Activated naive CD8-positive, alpha-beta T cell treated with anti-CD3 and anti-CD28 coated beads for 36 hours (primary cell): ENCODE measurements at places on chromosomes 3 and 15. TPM values are rescaled to one million over a fixed set of nuclear protein-coding genes. Genes with fewer than 3 reads are reported as not detected.

DNA sequence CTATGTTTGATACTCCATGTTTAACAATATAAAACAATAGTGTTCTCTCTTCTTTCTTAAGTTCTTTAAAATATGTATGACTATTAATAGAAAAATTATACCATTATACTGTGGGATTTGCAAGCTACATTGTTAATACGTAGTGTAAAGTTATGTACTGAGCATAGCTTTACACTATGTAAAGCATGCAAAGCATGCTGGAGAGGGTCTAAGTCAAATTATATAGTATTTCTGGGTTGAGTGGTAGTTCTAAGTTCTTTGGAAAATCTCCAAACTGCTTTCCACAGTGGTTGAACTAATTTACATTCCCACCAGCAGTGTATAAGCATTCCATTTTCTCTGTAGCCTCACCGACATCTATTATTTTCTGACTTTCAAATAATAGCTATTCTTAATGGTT lies 253.0 kb downstream of the RAP2B start:
- DNase-seq = no peak
- H3K36me3 ChIP-seq = peaks cover 10% of the 10 kb centered on the region
- H3K4me3 ChIP-seq = no peak overlapping the region
- no peak overlapping the region for H3K27ac ChIP-seq

GRCh38 chr15:67396114-67396513 lies 124.8 kb upstream of the C15orf61 start:
- H3K4me1 ChIP-seq = no peaks in the 10 kb centered on the region
- H3K27me3 ChIP-seq = no peaks in the 10 kb centered on the region
- DNase-seq = no peak
- H3K4me3 ChIP-seq = no peak overlapping the region
- no peak overlapping the region for H3K27ac ChIP-seq
- no peaks in the 10 kb centered on the region for H3K36me3 ChIP-seq

DNA sequence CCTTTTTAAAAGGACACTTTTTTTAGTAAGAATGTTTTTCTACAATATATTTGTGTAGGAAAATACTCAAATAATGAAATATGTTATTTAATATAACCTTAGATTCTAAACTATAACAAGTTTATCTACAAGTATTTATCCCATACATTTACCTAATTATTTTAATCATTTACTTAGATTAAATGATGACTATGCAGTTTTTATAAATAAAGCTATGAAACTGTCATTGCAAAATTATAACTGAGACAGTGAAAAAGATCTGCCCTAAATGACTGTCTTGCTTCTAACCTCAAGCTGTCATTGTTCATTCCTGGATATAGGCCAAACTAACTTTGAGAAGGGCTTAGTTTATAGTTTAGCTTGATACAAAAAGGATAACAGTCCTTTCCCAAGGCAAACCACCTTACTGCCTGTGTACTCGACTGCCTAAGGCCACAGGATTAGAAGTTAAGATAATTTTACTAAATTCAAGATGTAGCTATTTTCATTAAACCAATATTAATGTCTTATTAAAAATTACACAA lies 84.1 kb downstream of the GLDN start:
- H3K4me3 ChIP-seq = no peak overlapping the region
- no peak overlapping the region for H3K27ac ChIP-seq
- peaks cover 5% of the 10 kb centered on the region for H3K27me3 ChIP-seq
- H3K36me3 ChIP-seq = no peaks in the 10 kb centered on the region
- no peaks in the 10 kb centered on the region for H3K4me1 ChIP-seq

DNA sequence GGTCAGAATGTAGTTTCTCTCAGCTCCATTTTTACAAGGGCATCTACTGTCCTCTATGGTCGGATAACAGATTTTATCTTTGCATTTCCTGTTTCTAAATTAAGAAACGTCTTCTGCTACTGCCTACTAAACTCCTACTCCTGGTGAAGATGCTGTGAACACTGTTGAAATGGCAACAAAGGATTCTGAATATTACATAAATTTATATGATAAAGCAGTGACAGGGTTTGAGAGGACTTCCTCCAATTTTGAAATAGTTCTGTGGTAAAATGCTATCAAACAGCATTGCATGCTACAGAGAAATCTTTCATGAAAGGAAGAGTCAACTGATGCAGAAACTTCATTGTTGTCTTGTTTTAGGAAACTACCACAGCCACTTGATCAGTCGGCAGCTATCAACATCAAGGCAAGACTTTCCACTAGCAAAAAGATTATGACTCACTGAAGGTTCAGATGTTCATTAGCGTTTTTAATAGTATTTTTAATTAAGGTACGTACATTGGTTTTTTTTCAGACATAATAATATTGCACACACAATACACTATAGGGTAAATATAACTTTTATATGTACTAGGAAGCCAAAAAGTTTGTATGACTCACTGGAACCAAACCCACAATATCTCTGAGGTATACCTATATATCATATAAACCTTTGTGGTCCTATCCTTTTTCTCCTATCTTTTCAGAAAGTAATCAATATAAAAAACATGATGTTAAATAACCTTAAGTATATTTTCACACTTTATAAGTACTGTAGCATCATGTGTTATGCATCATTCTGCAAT lies 156.1 kb downstream of the STAG1 start:
- H3K4me1 ChIP-seq = peaks cover 19% of the 10 kb centered on the region
- no peaks in the 10 kb centered on the region for H3K27me3 ChIP-seq
- H3K4me3 ChIP-seq = no peak overlapping the region
- DNase-seq = no peak
- no peak overlapping the region for H3K27ac ChIP-seq

- H3K4me3 ChIP-seq = no peak overlapping the region
- no peak for DNase-seq
- H3K27me3 ChIP-seq = peaks cover 12% of the 10 kb centered on the region
- H3K4me1 ChIP-seq = peaks cover 5% of the 10 kb centered on the region
- peaks cover 13% of the 10 kb centered on the region for H3K36me3 ChIP-seq
These were observed 41.6 kb downstream of the ILDR1 start for GRCh38 chr3:121980450-121980796.

DNA sequence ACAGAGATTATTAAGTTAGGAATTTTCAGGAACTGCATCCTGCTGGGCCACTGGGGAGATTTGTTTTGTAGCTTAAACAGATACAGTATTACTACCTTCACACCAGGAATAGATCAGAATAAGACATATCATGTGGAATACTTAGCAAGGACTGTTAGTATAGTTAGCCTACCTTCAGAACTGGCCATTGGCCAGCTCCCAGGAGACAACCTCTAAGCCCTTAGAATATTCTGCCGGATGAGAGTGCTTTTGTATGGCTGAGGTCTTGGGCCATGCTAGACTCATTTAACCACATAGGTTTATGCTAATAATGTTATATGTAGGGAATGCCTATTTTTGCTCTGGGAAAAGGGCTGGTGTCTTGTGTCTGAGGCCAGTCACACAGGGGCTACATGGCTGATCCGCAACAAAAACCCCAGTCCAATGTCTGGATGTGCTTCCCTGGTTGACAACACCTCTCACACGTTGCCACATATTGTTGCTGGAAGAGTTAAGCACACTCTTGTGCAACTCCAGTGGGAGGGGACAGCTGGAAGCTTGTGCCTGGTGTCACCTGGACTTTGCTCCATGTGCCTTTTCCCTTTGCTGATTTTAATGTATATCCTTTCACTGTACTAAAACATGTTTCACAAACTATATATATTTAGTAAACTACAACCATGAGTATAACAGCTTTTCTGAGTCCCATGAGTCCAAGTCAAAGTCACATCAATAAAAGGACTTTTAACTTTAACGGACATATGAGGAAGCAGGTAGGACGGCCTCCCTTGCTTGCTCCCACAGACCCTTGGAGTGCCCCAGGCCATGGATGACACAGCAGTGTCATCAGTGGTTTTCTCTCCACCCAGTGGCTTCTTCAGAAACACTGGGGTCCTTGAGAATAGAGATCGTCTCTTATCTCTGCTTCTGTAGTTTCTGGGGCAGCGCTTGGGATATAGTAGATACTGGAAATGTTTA lies 118.0 kb upstream of the C3orf80 start:
- peaks cover 3% of the 10 kb centered on the region for H3K27me3 ChIP-seq
- no peak overlapping the region for H3K27ac ChIP-seq
- no peaks in the 10 kb centered on the region for H3K4me1 ChIP-seq

GRCh38 chr3:143928056-143928455 lies 43.6 kb upstream of the DIPK2A start:
- H3K36me3 ChIP-seq = no peaks in the 10 kb centered on the region
- peaks cover 9% of the 10 kb centered on the region for H3K4me1 ChIP-seq
- no peak for DNase-seq

DNA sequence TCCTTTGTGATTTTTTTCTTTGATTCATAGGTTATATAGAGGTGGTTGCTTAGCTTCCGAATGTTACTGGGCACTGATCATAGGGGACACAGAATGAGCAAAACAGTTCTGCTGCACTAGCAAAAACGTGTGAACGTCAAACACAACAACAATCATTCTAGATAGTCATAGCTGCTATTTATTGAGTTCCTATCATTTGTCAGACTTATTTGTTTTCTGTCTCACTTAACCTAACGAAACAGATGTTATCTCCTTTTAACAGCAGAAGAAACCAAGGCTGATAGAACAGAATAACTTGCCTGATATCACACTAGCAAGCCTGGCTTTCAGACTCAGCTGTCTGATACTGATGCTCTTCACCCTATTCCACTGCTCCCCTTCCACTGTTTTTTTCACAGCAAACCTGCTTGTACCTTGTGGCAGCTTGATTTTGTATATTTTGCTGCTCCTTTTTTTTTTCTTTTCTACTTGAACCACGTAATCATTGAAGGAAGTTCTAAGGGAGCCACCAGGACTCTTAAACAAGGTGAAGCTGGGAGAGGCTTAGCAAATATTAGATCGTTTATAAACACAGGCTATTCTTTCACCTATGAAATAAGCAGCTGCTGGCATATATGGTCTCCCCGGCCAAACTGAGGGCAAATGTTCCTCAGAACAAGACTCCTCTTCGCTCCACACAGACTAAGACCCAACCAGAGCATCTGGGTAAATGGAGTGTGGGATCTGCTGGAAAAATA lies 78.8 kb downstream of the MCF2L2 start:
- H3K4me1 ChIP-seq = peaks cover 17% of the 10 kb centered on the region
- H3K4me3 ChIP-seq = no peak overlapping the region
- H3K27me3 ChIP-seq = no peaks in the 10 kb centered on the region
- H3K27ac ChIP-seq = no peak overlapping the region
- DNase-seq = no peak
- peaks cover 12% of the 10 kb centered on the region for H3K36me3 ChIP-seq

DNA sequence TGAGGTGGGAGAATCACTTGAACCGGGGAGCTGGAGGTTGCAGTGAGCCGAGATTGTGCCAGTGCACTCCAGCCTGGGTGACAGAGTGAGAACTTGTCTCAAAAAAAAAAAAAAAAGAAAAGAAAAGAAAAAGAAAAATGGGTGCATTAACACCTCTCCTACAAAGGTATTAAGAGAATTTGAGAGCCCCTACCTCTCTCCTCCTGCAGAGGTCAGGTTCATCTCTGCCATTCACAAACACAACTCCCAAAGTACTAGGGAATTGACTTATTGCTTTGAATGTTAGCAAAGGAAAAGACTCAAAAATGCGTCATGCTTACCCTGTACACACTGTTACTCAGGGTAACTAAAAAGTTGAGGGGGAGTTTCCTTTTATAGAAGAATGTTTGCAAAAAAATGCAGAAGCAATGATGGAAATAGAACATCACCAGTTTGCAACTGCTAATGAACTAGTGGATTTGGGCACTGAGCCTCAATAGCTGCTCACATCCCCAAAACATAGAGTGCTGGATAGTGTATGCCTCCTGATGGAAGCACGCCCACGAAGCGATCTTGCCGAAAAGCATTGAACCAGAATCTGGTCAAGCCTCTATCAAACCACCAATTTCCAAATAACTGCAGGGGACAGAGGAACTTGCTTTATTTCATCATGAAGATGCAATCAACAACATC lies 15.5 kb upstream of the LYZL4 start:
- H3K36me3 ChIP-seq = no peaks in the 10 kb centered on the region
- H3K4me3 ChIP-seq = no peak overlapping the region
- no peaks in the 10 kb centered on the region for H3K4me1 ChIP-seq
- no peak for DNase-seq
- H3K27ac ChIP-seq = no peak overlapping the region

DNA sequence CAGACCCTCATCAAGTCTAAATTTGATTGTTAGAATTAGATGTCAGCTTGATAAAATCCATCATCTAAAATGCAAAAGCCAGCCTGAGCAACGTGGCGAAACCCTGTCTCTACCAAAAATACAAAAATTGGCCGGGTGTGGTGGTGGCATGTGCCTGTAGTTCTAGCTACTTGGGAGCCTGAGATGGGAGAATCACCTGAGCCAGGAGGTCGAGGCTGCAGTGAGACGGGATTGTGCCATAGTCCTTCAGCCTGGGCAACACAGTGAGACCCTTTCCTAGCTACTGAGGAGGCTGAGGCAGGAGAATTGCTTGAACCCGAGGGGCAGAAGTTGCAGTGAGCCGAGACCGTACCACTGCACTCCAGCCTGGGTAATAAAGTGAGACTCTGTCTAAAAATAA lies 69.5 kb downstream of the MYO1E start:
- no peak for DNase-seq
- H3K27ac ChIP-seq = no peak overlapping the region
- H3K27me3 ChIP-seq = no peaks in the 10 kb centered on the region
- peaks cover 53% of the 10 kb centered on the region for H3K4me1 ChIP-seq
- H3K4me3 ChIP-seq = no peak overlapping the region

DNA sequence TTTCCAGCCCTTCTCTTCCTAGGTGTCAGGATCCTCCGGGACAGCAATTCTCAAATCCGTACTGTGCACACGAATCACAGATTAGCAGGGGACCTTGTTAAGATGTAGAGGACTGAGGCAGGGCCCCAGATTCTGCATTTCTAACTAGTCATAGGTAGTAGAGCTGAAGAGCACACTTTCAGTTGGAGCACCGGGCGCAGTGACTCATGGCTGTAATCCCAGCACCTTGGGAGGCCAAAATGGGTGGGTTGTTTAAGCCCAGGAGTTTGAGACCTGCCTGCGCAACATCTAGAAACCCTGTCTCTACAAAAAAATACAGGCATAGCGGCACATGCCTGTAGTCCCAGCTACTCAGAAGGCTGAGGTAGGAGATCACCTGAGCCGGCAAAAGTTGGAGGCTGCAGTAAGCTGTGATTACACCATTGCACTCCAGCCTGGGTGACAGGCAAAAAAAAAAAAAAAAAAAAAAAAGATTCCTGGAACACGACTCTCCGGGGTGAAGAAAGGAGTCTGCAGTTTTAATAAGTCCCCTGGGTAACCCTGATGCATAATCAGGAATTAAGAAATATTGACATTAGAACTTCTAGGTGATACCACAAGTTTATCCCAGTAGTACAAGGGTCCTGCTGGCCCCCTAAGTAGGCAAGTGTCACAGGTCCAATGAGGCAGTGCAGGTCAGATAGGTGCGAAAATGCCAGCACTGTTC lies 21.4 kb upstream of the IGDCC3 start:
- no peak overlapping the region for H3K27ac ChIP-seq
- H3K4me1 ChIP-seq = peaks cover 9% of the 10 kb centered on the region
- H3K4me3 ChIP-seq = no peak overlapping the region
- H3K27me3 ChIP-seq = peaks cover 76% of the 10 kb centered on the region
- H3K36me3 ChIP-seq = no peaks in the 10 kb centered on the region
- no peak for DNase-seq

The HTR3E gene
- total RNA-seq = not detected

The PARP14 gene
- total RNA-seq = 55.2 TPM

The ERC2 gene
- not detected for total RNA-seq

The NFKBIZ gene
- total RNA-seq = 58.8 TPM

The ADGRG7 gene
- not detected for total RNA-seq

The DUSP7 gene
- 22.0 TPM for total RNA-seq
